NCI-H2081 (cell line): ENCODE measurements at places on chromosomes 1 and 21.
A peak's percentile ranks its signal among the peaks of the same experiment; 100 is the strongest.

DNA sequence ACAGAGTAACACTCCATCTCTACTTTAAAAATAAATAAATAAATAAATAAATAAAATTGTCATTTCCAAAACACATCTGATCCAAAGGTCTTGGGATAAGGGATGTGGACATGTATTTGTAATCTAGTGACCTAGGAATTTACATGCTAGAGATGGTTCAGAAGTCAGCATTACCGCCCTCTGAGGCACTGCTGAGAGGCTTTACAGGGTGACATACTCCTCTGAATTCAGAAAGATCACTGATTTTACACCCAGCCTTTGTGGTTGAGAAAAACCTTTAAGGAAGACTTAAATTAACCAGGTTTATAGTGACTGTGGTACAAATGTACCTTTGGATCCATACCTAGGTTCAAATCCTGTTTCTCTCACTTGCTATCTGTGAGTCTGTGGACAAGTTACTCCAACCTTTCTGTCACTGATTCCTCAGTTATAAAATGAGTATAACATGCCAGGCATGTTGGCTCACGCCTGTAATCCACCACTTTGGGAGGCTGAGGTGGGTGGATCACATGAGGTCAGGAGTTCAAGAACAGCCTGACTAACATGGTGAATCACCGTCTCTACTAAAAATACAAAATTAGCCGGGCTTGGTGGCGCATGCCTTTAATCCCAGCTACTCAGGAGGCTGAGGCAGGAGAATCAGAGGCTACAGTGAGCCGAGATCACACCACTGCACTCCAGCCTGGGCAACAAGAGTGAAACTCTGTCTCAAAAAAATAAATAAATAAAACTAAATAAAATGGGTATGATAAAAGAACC is 20.1 kb downstream of the OSBPL9 start:
- no peak for DNase-seq

DNA sequence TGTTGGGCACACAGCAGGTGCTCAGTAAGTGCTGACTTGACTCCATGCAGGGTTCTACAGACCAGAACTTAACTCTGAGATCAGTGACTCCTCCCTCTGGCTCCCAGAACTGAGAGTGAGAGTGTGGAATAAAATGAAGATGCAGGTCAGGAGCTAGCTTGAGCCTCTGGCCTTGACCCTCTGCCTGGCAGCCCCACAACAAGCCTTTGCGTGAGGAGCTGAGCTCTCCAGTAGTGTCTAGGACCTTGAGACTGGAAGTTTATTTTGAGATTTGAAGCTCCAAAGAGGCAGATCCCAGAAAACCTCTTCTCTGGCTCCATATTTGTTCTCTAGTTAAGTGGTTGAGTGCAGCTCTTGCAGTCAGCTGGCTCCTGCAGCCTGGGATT is 3.4 kb upstream of the WNT2B start:
- no peak for DNase-seq

DNA sequence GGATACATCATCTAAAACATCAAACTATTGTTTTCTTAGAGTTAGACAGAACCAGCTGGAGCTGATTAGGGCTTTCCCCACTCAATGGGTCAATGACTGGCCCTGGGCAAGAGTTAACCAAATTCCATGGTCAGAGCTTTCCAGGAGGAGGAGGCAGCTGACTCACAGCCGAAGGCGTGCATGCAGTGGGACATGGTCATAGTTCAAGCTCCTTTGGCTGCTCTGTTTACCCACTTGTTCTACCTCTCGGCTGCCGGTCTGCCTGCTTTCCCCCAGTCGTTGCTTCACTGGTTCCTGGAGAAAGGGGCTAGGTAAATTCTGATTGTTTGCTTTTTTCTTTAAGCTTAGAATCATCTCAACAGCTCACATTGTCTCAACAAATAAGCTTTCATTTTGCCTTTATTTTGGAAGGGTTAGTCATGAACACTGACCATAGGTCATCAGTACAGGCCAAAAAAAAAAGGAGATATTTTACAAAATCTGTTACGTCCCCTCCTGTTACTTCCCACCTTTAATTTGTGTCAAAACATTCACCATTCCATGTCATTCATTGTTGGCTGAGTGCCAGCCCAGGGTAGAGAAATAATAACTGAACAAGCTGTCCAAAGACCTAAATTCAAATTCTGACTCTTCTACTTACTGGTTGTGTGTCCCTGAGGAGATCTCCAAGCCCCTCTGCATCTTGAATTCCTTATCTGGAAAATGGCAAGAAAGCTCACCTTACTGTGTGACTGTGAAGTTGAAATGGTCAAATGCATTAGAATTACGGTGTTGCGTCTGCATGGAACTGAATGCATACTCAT is 12.0 kb downstream of the MAB21L3 start:
- no peak for DNase-seq

DNA sequence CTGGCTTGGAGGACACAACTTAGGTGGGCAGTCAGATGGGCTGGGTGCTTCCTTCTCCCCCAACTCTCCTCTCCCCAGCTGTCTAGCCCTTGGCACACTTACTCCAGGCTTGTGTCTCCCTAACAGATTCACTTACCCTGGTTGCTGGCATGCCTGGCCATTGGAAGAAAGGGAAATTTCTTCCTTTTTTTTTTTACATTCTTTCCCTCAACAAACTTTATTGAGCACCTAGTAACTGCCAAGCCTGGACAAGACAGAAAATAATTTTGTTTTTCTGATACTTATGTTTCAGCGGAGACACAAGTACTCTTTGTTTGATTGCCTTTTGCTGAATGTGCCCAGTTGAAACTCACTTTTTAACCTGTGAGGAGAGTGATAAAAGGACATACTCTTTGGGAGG is 144.3 kb upstream of the KCNJ6 start:
- no peak for DNase-seq

DNA sequence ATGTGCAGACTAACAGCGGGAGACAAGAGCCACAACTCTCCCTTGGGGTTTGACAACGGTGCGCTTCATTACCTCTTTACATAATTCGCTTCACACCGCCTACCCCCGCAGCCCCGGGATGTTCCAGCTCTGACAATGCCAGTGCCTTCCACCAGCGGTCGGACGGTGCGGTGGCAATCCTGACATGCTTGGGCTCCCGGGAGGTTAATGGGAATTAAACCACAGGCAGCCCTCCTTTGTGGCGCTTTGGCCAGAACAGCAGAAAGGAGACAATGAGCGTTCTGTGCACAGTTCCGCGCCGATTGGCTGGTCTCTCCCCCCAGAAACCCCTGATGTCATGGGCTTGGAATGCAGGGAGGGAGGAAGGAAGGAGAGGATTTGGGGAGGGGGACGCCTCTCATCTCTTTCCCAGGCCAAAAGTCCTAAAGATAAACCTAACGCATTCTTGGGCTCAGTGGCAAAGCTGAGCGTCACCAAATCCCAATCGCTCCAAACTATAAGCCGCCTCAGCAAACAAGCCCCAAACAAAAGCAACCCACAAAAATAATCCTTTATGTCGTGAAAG is 1.3 kb downstream of the CNN3 start:
- peak; percentile 62 for DNase-seq

GRCh38 chr1:2583871-2584351 is 2.7 kb upstream of the PRXL2B start:
- DNase-seq, result peak; percentile 41

DNA sequence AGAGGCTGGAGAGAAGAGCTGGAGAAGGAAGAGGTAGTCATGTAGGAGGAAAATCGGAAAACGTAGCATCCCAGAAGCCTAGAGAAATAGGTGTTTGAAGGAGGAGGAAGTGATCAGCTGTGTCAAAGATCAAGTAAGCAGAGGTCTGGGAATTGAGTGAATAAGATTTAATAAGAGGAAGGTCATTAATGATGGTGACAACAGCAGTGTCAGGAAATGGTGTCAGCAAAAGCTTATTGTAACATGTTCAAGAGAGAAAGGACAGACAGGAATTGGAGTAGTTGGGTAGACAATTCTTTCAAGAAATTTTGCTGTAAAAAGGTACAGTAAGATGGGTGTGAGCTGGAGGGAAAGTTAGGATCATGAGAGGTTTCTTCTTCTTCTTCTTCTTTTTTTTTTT is 41.6 kb upstream of the SLC6A9 start:
- DNase-seq, result no peak

- DNase-seq, result peak; percentile 16
Measured at GRCh38 chr1:235758931-235759330, 107.8 kb downstream of the LYST start.

DNA sequence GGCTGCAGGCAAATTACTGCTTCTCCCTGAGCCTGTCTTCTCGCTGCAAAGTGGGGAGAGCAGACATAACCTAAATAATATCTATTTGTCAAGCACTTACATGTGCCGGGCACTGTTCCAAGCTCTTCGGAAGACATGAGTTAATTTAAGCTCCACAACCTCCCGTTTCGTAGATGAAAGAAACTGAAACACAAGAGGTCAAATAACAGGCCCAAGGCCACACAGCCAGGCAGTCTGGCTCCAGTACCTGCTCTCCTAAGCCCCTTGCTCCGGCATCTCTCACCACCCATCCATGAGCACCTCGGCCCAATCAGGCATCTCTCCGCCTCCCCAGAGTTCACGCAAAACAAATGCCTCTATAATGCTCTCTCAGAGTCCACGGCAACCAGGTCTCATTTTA is 65.4 kb downstream of the TAS1R2 start:
- DNase-seq, result no peak

DNA sequence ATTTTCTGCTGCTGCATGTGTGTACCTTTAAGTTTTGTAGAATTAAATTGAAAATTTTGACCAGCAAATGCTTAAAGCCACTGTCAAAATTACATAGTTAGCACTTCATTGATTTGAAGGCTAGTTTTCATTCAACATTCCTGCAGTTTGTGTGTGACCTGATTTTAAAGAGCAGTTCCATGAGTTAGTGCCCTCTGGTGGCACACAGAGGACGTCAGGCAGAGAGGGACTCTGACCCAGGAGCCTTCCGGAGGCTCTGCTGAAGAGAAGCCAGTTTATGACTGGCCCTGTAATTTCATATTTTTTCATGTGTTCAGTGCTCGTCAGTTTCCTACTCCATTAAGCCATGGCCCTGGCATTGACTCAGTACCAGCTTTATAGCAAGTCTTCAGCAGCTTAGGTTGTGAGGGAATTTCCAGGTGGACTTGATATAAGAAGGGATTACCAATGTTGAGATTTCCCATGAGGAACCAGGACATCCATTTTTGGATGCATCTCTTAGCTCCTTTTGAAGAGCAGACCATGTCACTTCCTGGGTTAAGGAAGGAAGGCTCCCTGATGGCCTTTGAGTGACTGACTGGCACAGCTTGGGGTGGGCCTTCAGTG is 104.7 kb downstream of the CAMTA1 start:
- peak; percentile 33 for DNase-seq

GRCh38 chr21:36567216-36567885 is 87.4 kb upstream of the CLDN14 start:
- DNase-seq, result no peak

GRCh38 chr1:214102907-214103306 is 115.1 kb downstream of the PROX1 start:
- DNase-seq, result no peak

DNA sequence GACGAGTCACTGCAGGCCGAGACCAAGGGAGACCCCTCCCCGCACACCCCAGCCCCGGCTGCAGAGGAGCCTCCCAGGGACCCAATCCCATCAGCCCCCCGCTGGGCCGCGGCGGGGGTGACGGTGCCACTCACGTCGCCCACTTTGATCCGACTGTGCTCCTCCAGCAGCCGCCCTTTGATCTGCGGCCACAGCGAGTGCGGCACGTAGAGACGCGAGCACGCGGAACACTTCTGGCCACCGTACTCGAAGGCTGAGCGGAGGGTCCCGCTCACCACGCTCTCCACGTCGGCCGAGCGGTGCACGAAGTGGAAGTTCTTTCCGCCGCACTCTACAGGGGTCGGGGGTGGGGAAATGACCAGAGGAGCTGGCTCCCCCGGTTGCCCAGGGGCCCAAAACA is 17.8 kb upstream of the TAS1R2 start:
- DNase-seq, result no peak

DNA sequence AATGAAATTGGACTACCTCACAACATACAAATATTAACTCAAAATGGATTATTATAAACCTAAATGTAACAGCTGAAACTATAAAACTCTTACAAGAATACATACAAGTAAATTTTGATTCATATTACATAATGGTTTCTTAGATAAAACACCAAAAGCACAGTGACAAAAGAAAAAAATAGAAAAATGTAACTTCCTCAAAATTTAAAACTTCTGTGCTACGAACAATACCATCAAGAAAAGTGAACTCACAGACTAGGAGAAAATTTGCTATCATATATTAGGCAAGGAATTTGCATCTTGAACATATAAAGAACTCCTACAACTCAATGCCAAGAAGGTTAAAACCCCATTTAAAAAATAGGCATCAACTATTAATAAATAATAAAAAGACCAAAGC is 31.2 kb downstream of the ANGPTL3 start:
- no peak for DNase-seq

GRCh38 chr1:107479865-107480350 is 339.1 kb downstream of the NTNG1 start:
- DNase-seq, result no peak

- DNase-seq, result no peak
Measured at GRCh38 chr1:19439464-19440171, 45.7 kb downstream of the CAPZB start.

DNA sequence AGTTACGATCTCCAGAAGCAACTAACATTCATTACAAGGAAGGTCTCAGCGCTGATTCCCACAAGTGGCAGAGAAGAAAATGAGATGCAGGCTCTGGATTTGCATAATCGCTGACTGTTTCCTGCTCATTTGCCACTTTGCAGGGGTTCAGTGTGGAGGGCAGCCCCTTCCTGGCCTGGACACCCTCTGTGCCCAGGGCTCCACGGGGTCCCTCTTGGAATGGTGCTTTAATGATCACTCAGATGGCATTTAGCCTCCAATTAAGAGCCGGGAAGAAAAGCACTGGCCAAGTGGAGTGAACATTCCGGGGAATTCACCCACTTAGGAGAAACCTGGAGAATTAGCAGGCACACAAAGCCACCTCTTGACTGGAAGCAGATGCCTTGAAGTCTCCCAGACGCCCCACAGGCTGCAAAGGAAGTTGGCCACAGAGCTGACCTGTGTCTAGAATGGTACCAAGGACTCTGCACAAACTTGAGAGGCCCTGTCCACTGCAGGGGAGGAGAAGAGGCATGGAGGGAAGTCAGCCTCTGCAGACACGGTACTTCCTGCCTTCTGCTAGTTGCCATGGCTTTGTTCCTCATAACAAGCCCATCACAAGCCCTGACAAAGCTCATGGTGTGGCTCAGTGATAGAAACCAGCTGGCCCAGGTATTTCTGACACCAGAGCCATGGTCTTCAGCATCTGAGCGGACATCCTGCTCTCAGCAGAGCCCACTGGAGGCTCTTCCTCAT is 157.2 kb downstream of the KAZN start:
- no peak for DNase-seq
